ENCODE measurements at places on chromosomes 6 and 20.

- DNase-seq = no peak
Observed at GRCh38 chr20:10508060-10508459, 73.0 kb downstream of the SLX4IP start.

- no peak for DNase-seq
Observed at GRCh38 chr20:38604873-38605303, 3.3 kb downstream of the ARHGAP40 start.

- DNase-seq = peak; percentile 15
Observed at GRCh38 chr6:96394727-96395126, 126.9 kb upstream of the UFL1 start.

- DNase-seq = no peak
Observed at GRCh38 chr6:128505603-128506002, 14.8 kb downstream of the PTPRK start.

GRCh38 chr6:99148761-99149160 is 200.7 kb downstream of the FAXC start:
- DNase-seq = no peak

DNA sequence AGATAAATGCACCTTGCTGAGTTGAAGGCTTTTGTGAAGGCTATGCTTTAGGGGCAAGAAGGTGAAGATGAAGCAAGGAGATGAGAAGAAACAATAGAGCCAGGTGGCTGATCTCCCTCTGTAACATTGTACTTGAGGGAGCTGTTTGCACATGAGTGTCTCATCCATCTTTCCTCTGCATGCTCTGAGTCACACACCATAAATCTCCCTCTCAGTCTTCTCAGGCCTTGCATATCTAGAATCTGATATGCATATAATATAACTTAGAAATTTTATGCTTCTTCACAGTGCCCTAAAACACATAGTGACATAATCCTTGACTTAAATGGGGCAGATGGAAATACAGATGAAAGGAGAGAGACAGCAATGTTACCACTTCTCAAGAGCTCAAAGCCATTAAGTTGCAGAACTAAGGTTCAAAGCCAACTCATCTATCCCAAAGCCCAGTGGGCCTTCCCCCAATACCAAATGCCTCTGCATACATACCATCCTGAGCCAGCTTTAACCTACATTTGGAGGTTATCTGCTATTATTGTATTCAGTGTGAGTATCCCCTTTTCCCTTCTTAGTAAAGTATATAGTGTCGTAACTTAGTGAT is 62.4 kb upstream of the STXBP5 start:
- DNase-seq = no peak

DNA sequence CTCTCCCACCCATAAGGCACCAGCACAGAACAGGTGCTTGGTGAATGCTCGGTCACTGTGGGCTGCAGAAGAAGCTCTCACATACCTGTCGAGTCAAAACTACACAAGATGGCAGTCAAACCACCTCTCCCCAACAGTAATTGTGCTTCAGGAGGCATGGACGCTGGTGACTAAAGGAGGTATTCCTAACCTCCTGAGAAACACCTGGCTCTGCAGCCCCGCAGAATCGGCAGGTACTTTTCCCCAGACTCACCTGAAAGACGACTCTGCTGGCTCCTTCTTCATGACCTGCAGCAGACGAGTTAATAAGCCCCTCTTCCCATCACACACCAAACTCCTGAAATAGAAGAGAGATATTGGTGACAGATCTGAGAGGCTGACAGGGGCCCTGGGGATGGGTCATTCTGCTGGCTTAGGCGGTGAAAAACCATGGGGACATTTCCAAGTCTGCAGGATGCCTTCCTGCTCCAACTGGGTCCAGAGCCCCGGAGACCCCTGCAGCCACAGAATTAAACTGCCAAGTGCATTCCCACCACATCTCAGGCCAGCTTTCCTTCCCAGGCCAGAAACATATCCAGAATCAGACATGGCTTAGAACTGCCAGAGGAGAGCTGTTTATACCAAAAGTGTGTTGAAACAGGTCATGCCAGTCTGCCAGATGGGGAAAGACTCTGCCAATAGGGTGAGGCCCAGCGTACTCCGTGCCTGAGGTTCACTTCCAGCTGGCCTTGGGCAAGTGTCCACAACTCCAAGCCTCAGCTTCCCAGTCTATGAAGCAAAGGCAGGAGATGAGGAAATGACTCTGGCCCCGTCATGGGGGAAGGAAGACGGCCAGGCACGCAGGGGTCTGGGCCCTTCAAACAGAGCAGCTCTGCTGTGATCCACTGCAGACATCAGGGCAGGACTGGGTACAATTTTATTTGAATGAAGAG is 53.0 kb downstream of the MYH7B start:
- DNase-seq = no peak

GRCh38 chr6:170203212-170203611 is 87.7 kb downstream of the DLL1 start:
- DNase-seq = no peak

DNA sequence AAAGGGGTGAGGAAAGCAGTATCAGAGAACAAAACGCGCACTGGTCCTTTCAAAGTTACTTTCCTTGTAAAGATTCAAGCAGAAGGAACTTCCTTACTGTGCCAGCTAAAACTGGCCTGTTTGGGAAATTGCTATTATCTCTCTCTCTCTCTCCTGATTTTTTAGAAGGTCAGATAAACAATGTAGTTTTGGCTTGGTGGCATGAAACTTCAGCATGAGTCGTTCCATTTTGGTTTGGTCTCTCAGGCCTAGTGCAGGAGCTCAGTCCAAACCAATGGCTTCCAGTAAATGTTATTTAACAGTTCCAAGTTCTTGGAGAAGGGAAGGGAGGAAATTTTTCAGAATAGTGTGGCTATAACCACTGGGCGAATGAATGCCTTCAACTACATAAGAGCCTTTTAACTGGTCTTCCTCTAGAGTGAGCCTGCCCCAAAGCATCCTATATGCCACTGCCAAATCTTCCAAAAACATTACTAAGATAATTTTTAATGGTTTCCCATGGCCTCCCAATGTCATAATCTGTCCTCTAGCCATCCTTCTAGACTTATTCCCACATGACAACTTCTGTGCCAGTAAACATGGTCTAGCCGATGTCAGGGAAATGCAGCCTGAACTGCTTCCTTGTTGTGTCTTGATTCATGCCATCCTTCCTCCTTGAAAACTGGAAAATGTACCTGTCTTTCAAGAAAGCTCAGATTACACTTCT is 9.1 kb upstream of the SNX9 start:
- no peak for DNase-seq

- no peak for DNase-seq
Observed at GRCh38 chr6:168058691-168059551, 20.1 kb downstream of the FRMD1 start.

GRCh38 chr6:125140808-125141207 is 12.8 kb upstream of the TPD52L1 start:
- DNase-seq = no peak

DNA sequence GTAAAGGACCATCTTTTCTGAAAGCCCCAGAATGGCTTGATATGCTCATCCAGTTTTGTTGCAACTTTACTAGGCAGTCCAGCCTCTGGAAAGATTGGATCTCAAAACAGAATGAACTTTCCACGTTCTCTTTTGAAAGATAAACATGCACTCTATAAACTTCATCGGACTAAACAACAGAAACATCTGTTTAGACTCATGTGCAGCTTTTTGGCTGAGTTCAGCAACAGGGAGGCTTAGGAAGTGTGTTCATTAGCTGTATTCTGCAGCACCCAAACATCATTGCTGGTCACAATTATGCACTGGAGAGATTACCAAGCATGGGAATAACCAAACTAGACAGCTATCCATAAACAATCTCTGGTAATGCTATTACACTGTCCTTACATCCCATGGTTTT is 180.5 kb downstream of the TENT5A start:
- no peak for DNase-seq

GRCh38 chr20:31573555-31574321 is 31.4 kb upstream of the ID1 start:
- DNase-seq = peak; percentile 75

DNA sequence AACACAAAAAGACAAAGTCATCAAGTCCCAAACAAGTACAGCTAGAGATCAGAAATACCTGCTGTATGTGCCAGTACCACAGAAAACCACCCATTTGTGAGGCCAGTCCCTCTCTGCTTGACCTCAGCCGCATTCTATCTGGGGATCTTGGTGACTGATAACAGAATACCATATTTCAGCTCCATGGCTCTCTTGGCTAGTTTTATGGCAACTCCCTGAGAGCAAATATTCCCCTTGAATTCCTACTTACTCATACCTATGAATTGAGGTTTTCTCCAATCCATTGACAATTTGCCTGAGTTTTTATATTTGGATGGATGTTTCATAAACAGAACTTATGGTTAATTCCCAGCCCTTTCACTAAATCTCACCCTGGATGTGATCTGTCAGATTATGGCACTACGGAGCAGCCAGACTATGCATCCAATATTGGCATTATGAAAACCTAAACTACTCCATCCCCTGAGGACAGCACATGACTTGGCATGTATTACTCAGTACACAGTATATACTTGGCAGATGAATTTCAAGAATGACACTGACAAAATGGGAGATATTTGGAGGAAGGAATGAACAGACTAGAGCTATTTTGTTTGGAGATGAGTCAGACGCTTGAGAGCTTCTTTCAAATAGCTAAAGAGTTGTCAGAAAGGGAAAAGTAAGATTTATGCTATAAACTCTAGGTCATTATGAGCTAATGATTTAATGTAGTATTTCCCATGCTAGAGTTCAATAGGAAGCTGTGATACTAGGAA is 95.7 kb downstream of the PRDM1 start:
- no peak for DNase-seq

GRCh38 chr20:11876555-11876954 is 41.1 kb upstream of the BTBD3 start:
- DNase-seq = no peak

GRCh38 chr6:53939830-53940229 is 145.0 kb downstream of the LRRC1 start:
- no peak for DNase-seq

DNA sequence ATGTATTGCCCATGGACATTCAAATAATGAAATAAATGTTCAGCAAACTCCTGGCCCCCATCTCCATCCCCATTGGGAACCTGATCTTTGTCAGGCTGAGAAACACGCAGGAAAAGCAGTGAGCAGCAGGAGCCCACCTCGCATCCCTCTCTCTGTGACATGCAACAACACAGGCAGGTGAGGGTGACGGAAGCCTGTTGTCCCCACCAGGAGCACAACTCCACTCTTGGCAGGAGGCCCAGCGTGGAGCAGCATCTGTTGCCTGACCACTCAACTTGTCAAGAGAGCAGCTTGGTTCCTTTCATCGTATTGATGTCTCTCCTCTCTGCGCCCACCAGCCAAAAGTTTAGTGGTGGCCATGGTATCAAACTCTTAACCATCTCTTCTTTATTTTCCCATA is 586.9 kb upstream of the ARID1B start:
- DNase-seq = peak; percentile 85

- DNase-seq = no peak
Observed at GRCh38 chr6:134727081-134727480, 222.8 kb downstream of the ALDH8A1 start.

DNA sequence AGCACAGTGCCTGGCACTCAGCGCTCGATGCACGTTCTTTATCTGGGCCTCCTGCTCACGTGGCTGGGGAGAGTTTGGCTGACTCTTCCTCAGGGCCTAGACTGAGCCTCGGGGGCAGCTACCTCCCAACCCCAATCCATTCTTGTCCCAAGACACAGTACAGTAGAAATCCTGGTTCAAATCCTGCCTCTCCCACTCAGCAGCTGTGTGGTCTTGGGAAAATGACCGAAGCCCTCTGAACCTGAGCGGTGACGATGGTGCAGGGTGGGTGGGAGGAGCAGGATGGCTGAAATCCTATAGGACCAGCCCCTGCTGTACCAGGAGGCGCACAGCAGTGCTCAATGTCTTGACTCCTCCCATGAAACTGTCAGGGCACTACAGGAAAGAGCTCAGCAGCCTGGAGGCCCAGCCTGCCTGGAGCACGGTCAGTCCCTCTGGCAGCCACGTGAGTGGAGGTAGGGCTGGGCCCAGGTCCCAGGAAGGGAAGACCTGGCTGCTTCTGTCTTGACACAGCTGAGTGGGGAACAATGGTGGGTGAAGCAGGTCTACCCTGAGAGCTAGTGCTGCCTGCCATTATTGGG is 31.5 kb downstream of the PDRG1 start:
- DNase-seq = no peak

Measured in NCI-H1092 treated with DMSO at 0.1 percent for 48 hours (cell line).